Stimulated activated CD4-positive, alpha-beta T cell treated with anti-CD3 and anti-CD28 coated beads, TNF-alpha, amount 100 ng/mL, for 4 hours (primary cell): ENCODE measurements at places on chromosomes 7 and 10.

DNA sequence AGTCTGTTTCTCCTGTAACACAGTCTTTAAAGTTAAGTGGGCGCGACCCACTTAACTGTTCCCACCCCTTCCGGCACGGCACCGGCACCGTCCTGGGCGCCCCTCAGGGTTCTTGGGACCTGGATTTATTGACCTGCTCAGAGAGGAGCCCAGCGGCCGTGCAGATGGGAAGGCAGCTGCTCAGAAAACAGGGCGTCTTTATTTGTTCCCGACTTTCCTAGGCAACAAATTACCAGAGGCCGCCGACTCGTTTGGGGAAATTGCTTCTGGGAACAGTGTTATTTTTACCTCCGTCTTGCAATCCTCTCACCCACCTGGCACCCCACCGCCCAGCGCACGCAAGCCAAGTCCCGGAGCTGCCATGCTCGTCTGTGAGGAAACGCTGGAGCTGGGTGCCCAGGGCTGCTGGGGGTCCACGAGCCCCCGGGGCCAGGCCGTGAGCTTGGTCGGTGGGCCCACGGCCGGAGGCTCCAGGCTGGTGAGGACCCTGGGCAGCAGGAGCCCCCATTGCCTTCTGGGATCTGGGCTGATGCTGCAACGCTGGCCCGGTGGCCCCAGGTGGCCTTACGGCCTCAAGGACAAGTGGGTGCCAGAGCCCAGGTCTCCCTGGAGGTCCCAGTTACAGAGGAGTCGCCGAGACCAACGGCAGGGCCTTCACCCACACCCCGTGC lies 14.9 kb upstream of the ADGRA1 start:
- no peak for DNase-seq

- no peak for DNase-seq
Measured at GRCh38 chr7:131895541-131896164, 339.2 kb upstream of the PODXL start.

DNA sequence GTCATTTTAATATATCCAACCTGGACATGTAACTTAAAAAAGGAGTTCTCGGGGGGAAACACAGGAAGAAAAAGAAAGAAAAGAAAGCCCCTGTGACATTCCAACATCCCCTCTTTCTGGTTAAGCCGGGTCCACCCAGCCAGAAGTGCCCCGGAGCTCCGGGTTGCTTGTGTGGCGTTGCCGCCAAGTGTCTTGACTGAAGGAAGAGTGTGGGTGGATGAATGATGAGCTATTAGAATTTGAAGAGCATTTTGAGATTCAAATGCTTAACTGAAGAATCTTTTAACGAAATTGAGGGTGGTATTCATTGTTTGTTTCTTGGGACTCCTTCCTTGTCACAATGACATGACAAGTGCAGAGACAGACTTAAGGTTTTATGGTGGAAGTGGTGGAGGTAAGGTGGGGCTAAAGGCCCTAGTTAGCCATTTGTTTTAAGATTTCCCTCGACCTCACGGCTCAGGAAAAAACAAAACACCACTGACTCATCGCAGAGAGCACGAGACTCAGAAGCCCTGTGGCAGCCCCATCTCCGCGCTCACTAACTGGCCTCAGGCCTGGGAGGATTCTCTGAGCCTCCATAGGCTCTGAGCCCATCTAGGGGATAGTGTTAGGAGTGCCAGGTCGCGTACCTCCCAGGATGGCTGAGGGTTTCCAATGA lies 1.8 kb upstream of the GLI3 start:
- no peak for DNase-seq

GRCh38 chr7:22617166-22617565 lies 109.8 kb upstream of the IL6 start:
- no peak for DNase-seq
